Inflammatory macrophage (primary cell): ENCODE measurements at places on chromosomes 16 and 17.
A peak's percentile ranks its signal among the peaks of the same experiment; 100 is the strongest.

GRCh38 chr16:49566432-49566831 is 192.8 kb downstream of the C16orf78 start:
- DNase-seq = no peak

GRCh38 chr17:75397217-75397616 is 8.3 kb downstream of the GRB2 start:
- DNase-seq = no peak

DNA sequence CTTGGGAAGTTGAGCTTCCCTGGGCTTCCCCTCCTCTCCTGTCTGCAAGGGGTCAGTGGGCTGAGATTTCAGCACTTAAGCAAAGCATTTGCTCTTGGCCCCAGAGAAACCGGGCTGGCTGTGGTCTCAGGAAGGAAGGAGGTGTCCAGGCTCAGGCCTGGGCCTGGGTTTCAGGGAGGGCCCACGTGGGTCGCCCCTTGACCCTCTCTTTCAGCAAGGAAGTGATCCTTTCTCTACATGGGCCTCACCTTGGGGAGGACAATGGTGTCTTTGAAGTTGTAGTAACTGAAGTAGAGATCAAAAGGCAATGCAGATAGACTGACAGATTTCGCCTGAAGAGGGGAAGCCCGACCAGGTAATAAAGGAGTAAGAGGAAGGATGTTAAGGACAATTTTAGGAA is 2.7 kb downstream of the NOD2 start:
- no peak for DNase-seq

DNA sequence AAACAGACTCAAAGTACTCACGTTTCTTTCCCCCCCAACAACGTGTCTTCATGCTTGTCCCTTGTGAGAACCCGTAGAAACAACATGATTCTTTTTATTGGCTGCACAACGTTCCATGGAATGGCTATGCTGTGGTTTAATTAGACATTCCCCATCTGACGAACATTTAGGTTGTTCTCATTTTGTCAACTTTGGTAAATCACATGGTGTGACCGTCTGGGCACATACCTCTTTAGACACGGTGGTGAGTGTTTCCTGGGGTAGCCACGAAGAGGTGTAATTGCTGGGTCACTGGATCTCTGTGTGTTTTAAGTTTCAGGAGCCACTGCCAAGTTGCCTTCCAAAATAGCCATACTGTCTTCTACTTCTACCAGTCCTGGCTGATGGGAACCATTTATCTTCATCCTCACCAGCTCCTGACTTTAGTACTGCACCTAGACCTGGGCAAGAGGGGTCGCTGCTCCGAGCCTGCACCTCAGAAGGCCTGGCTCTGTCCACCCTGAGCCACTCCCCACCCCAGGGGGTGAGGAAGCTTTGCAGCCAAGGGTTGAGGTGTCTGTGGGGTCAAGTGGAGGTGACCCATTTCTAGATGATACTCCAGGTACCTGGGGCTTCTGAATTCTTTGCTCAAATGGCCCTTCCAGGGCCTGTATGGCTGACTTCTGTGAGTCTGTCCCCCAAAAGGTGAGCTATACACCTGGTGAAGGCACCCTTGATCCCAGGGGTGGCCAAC is 84.7 kb downstream of the IRX5 start:
- no peak for DNase-seq

GRCh38 chr17:74119965-74120364 is 83.5 kb upstream of the RPL38 start:
- DNase-seq = no peak

DNA sequence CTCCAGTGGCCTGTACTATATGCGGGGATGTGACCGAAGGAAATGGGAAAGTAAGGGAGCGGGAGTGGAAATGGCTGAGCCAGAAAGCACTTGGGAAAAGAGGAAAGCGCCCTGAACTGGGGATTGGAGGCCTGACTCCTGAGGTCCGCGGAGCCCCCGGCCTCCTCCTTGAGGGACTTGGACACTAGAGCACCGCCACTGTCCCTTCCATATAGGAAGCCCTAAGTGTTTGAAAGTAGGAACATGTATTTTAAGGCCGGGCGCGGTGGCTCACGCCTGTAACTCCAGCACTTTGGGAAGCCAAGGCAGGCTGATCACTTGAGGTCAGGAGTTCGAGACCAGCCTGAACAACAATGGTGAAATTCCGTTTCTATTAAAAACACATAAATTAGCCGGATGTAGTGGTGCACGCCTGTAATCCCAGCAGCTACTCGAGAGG is 530 bp upstream of the ZDHHC7 start:
- peak; percentile 43 for DNase-seq

DNA sequence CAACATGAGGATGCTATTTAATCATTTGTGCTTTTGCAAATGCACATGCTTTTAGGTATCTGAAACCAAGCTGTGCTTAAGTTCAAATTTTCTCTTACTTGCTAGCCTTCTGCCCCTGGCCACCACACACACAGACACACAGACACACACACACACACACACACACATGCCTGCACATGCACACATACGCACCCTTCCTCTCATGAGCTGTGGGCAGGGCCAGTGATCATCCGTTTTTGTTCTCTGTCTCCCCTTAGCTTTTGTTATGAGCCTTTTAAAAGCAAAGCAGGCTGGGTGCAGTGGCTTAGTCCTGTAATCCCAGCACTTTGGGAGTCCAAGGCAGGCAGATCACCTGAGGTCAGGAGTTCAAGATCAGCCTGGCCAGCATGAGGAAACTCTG is 34.2 kb downstream of the CD300LF start:
- DNase-seq = no peak

- DNase-seq = no peak
These were observed 328 bp downstream of the LLGL1 start for GRCh38 chr17:18225642-18226283.

DNA sequence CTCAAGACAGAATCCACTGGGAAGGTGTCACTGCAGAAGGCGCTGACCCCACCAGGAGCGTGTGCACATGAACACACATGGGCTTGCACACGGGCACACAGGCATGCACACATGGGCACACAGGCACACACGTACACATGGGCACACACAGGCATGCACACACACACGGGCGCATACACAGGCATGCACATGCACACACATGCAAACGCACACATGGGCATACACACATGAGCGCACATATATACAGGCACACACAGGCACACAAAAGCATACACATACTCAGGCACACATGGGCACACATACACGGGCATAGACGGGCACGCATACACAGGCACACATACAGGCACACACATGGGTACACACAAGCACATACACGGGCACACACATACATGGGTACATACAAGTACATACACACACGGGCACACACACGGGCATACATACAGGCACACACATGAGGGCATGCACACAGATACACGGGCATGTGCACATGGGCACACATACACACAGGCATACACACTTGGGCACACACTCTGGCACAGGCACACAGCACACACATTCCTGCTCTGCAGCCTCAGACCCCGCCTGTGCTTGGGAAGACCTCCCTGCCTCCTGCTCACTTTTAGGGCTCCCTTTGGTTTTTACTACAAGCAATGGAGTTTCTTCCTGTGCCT is 86.8 kb downstream of the ZNF778 start:
- no peak for DNase-seq

DNA sequence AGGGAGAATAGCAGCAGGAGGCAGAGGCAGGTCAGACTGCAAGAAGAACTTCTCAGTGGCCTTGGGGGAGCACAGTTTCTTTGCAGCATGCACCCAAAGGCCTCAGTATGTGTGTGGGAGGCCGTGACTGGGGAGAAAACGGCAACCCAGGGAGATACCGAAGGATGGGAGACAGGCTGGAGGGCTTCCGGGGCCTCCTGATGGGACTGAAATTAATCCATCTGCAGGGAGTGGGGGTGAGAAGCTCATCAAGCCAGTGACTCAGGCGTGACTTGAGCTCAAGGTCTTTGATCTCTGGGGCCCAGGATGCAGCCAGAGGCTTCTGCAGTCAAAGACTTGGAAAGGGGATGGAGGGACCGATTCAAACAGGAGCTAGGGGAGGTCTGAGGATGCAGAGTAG is 5.1 kb upstream of the C17orf113 start:
- DNase-seq = no peak

GRCh38 chr17:19654896-19655295 is 6.3 kb downstream of the ALDH3A2 start:
- no peak for DNase-seq

- no peak for DNase-seq
These were observed 56.5 kb upstream of the CLEC18A start for GRCh38 chr16:69894676-69895075.

- DNase-seq = peak; percentile 78
These were observed 102.2 kb downstream of the TRIM37 start for GRCh38 chr17:59004338-59005111.

DNA sequence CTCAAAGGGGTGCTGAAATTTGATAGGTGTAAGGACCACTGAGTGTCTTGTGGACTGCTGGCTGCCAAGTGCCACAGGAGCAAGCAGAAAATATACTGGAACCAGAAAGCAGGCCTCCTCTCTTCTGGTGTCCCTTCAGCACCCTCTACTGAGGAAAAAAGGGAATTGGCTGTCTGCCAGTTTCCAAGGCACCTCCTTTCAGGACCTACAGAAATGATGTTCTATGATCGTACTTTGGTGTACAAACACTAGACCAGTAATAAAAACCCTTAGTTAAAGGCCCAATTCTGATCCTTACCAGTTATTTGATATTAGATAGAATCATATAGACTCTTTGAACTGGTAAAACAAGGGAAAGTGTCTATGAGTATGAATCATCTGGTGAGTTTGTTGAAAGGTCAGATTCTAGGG is 35.8 kb upstream of the BCAS3 start:
- peak; percentile 84 for DNase-seq

GRCh38 chr16:89303617-89304016 is 86.1 kb downstream of the ZNF778 start:
- no peak for DNase-seq

DNA sequence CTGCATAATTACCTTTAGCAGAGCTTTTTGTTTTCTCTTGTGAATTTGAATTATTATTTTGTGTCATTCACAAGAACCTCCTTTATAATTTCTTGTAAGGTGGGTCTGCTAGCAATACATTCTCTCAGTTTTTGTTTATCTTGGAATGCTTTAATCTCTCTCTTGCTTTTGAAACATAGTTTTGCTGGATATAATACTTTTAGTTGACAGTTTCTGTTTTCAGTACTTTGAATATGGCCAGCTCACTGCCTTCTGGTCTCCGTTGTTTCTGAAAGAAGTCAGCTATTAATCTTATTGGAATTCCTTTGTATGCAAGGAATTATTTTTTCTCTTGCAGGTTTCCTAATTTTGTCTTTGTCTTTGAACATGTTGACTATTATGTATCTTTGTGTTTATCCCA is 167.0 kb downstream of the MAP2K4 start:
- DNase-seq = no peak

GRCh38 chr17:8707332-8708024 is 37.2 kb downstream of the CCDC42 start:
- DNase-seq = no peak

- no peak for DNase-seq
These were observed 29.1 kb upstream of the SHCBP1 start for GRCh38 chr16:46650254-46650623.

- DNase-seq = peak; percentile 39
These were observed 38.0 kb upstream of the CPHXL start for GRCh38 chr16:75764154-75764768.

- no peak for DNase-seq
These were observed 27.4 kb upstream of the HAS3 start for GRCh38 chr16:69078073-69078472.

- no peak for DNase-seq
These were observed 252.3 kb downstream of the C16orf95 start for GRCh38 chr16:87064731-87065445.

- DNase-seq = no peak
These were observed 17.9 kb downstream of the CASKIN1 start for GRCh38 chr16:2178321-2179106.

GRCh38 chr17:17740615-17741348 is 59.5 kb downstream of the RAI1 start:
- no peak for DNase-seq

GRCh38 chr16:79598348-79599181 is 2.0 kb downstream of the MAF start:
- peak; percentile 69 for DNase-seq

GRCh38 chr16:24863582-24864437 is 18.0 kb downstream of the SLC5A11 start:
- no peak for DNase-seq

DNA sequence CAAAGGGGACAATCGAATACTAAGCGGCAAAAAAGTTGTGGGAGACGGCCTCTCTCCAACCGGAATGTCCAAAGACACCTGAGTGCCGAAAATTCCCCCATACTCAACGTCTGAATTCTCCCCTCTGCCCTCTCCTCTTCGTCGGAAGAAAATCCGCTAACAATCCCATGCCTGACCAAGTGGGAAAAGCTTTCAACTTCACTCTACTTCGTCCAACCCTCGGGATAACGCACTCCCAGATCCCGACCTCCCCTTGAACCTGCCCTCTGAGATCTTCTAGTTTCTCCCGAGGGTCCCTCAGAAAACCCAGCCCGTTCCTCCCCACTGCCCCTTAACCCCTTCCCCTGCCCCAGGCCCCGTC is 961 bp downstream of the AMFR start:
- DNase-seq = no peak

- DNase-seq = peak; percentile 77
These were observed 772 bp upstream of the CHCT1 start for GRCh38 chr17:60421273-60422161.

DNA sequence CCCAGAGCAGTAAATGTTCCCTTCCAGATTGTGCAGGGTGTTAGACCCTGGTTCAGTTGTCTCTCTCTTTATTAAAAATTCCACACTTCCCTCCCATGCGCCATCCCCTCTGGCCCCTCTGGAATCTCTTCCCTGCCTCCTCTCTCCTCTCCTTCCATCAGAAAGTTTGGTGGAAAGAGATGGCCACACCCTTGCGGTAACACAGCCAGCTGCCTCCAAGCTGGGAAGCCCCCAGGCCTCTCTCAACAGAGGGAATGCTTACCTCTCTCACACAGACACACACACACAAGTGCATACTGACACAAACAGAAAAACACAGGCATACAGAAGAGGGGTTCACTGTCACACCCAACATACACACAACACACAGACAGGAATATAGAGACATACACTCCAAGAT is 220.5 kb downstream of the C16orf78 start:
- DNase-seq = no peak

- DNase-seq = no peak
These were observed 101.6 kb downstream of the MSI2 start for GRCh38 chr17:57357830-57358430.

GRCh38 chr17:78736526-78737079 is 45.5 kb downstream of the CYTH1 start:
- peak; percentile 86 for DNase-seq

- DNase-seq = peak; percentile 92
These were observed 9.6 kb upstream of the EIF1 start for GRCh38 chr17:41678907-41679739.

DNA sequence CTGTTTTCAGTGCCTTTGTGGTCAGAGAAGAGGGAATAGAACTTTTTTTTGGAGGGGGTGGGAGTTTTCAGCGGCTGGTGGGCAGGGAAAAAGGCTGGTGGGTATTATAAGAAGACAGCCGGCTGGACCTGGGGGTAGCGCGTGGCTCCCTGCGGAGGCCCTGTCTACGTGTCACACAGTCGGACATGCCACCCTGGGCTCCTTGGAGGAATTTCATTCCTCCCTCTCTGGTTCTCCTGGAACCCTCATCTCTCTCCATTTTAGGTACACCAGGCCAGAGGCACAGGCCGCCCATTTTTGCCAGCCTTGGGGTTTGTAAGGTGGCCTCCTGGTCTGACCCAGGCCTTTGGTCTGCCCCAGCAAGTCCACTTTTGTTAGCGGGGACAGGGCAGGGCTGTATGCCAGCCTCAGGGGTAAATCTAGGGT is 908 bp downstream of the FKBP10 start:
- DNase-seq = no peak
